ENCODE measurements at places on chromosomes 3 and 15.

GRCh38 chr3:45320986-45321385 lies 67.4 kb upstream of the LARS2 start:
- DNase-seq = no peak

- peak; percentile 13 for DNase-seq
Observed at GRCh38 chr3:194487289-194488054, 670 bp upstream of the ATP13A3 start.

DNA sequence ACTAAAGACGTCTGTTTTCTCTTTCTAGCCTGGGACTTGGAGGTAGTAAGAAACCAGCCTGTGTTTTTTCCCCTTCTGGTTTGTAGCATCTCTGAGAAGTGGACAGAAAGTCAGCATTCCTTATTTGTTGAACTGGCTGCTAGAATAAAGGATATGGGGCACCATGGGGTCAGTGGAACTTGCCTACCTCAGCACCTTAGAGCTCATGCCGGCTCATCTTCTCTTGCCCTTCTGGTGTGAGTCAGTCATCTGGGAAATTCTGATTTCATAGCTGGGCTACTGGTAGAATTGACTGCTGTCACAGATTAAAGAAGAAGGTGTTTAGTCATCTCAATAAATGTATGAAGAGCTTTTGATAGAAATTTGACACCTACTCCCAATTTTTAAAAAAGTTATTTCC lies 202.7 kb upstream of the TOPAZ1 start:
- no peak for DNase-seq

- no peak for DNase-seq
Observed at GRCh38 chr3:72414481-72415016, 433.7 kb downstream of the SHQ1 start.

DNA sequence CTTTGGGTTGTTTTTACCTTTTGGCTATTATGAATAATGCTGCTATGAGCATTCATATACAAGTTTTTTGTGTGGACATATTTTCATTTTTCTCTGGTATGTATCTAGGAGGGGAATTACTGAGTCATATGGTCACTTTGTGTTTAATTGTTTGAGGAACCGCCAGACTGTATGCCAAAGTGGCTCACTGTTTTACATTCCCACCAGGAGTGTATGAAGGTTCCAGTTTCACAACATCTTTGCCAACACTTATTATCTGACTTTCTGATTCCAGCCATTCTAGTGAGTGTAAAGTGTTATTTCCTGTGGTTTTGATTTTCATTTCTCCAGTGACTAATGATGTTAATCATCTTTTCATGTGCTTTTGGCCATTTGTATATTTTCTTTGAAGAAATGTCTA lies 51.8 kb downstream of the CMTM7 start:
- DNase-seq = no peak

GRCh38 chr3:72270072-72270681 lies 485.2 kb upstream of the PROK2 start:
- DNase-seq = no peak

DNA sequence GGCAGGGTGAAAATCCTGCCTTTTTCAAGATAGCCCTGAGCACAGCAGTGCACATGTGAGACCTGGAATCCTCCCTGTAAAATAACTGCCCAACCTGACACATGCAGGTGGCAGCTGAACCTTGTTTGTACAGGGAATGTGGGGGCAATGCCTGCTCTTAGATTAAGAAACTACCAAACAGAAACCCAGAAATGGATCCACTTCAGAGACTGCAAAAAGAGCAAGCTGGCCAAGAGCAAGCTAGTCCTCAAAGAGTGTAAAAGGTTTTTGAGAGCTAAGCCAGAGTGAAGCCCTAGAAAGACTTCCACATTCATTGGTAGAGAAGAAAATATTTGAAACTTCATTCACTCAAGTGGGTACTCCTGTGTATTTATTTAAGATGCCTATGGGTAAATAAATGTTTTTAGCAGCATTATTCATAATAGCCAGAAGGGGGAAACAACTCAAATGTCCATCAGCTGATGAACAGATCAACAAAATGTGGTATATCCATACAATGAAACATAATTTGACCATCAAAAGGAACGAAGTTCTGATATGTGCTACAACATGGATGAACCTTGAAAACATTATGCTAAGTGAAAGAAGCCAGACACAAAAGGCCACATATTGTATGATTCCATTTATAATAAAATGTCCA lies 96.0 kb upstream of the TSC22D2 start:
- no peak for DNase-seq

- no peak for DNase-seq
Observed at GRCh38 chr3:181292984-181293383, 303.4 kb upstream of the DNAJC19 start.

DNA sequence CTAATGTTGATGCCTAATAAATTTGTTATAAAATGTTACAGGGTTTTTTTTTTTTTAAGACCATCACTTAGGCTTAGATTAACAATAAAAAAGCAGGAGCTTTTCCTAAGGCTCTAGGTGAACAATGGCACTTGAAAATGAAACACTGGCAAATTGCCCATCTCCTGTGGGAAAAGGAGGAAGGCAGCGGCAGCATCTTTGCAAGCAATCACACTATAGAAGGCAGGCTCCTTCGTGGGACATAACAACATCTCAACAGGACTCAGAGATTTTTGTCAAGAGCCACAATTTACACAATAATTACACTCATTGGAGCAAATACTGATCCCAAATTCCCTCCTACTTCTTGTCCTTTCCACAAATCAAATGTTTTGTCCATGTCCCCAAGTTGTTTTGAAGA lies 646.7 kb downstream of the ROBO2 start:
- no peak for DNase-seq

DNA sequence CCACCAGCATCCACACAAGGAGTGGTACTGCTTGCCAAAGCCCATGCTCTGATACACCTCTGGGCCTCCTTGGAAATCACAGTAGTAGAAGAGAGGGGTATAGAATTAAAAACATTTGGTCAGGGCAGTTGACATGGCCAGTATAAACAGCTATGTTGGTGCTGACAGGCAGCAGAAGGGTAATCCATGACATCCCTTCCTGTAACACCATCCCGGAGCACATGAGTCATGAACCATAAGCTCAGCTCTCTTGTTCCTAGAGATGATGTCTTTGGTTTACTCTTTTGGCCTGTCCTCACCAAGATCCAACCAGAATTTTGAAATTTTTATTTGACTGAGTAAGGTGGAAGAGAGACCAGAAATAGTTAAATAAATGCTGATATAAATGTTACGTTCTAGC lies 132.6 kb upstream of the CTDSPL start:
- no peak for DNase-seq

GRCh38 chr15:45468294-45468693 lies 54.3 kb downstream of the SLC30A4 start:
- DNase-seq = no peak

DNA sequence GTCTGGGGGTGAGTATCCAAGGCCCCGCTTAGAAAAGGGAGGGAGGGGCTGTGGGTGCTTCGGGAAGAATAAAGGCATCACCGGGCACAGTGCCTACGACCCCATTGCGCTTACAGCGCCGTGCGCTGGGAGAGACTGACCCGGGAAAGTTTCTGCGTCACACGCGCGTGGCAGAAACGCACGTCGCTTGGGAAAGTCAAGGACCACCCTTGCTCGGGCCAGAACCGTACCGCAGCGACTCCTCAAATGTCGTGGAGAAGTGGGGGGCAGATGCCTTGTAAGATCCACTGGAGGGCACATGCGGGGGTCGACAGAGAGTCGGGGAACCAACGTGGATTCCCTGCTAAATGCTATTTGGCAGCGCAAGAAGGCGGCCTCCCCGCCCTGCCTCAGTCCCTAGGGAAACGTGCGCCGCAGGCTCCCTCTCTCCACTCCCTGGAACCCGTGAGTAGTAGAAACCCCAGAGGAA lies 2.4 kb downstream of the ADAMTS9 start:
- DNase-seq = no peak

DNA sequence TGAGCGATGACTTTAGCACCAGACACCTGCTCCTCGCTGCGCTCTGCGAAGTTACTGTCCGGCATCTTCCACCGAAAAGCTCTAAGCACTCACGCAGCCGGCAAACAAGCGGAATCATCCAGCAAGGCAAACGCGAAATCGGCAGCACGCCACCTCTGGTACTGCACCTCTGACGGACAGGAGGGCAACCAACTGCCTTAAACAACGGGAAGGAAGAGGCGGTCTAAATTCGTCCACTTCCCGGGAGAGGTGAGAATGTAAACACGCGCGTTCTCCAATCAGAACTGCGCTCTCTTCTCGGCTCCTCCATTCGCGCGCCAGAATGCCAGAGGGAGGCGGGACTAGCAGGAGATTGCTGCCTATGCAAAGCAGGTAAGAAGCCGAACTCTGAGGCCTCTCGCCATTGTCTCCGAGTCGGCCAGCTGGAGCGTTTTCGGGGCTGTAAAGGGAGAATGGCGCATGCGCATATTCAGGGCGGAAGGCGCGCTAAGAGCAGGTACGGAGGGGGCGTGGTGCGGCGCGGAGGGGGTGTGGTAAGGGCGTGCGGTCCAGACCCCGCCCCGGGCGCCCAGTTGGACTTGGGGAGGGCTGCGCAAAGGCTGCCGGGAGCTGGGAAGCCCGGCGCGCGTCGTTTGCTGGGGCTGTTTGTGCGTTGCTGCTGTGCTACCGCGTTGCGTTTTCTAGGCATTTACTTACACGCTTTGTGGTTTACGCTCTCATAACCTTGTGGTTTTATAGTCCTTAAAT lies at the start of the genes BTD and HACL1:
TSS of gene BTD (plus strand) at position 347 of the 747 bp plus-strand sequence. CDS start 33,695 bp downstream, outside the sequence.
TSS of gene HACL1 (minus strand) at position 171 of the 747 bp plus-strand sequence. CDS start at position 65, 106 bp downstream.
- DNase-seq = no peak

GRCh38 chr3:17938313-17938712 lies 195.9 kb upstream of the TBC1D5 start:
- DNase-seq = no peak

- DNase-seq = no peak
Observed at GRCh38 chr15:31081588-31082250, 19.8 kb downstream of the TRPM1 start.

GRCh38 chr3:99534951-99535704 lies 103.3 kb upstream of the COL8A1 start:
- DNase-seq = no peak

GRCh38 chr3:124785973-124786372 lies 55.7 kb downstream of the UMPS start:
- DNase-seq = no peak

- DNase-seq = no peak
Observed at GRCh38 chr3:4471907-4472306, 4.8 kb upstream of the SUMF1 start.

DNA sequence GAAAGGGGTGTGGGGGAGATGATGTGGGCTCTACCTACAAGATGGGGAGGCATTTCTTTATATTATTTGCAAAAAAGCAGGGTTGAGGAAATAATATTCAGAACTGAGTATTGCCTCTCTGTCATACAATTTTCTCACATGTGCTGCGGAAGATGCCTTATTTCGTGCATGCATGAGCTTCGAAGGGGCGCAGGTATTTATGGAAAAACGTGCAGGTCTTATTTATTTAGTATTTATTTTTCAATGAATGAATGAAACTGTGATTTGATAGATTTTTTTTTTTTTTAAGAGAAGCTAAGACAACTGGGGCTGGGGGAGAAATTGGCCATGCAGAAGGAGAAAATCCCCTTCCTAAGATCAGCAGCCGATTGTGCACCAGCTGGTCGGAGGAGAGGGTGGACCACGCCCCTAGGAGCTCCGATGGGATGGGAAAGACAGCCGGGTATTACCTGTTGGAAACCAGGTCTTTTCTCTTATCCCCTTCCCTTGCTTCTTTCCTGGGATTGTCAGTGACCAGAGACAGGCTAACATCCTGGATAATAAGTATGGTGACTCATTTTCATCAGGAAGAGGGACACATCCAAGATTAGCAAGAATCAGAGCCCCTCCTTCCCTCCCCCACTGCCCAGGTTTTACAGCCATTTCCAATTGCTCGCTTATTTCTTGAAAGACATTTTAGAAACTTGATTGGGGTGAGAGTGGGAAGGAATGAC lies 875 bp downstream of the GAP43 start:
- no peak for DNase-seq

DNA sequence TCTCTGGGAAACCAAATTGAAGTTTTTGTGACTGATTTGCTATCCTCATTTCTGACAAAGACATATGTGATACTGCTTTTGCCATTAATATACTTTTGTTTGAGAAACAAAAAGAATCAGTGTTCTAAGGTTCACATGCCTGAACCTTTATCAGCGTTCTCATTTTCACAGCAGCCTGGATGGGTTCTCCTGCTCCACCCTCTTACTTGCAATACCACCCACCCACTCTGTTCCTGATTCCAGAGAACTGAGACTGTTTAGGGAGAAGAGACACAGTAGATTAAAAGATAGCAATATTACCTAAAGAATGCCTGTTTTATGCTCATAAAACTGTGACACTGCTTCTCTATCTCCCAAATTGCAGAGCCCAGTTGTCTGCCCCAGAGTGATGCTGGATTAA lies 25.8 kb upstream of the ARL6 start:
- DNase-seq = no peak

GRCh38 chr3:18236726-18237125 lies 188.4 kb downstream of the SATB1 start:
- DNase-seq = no peak

DNA sequence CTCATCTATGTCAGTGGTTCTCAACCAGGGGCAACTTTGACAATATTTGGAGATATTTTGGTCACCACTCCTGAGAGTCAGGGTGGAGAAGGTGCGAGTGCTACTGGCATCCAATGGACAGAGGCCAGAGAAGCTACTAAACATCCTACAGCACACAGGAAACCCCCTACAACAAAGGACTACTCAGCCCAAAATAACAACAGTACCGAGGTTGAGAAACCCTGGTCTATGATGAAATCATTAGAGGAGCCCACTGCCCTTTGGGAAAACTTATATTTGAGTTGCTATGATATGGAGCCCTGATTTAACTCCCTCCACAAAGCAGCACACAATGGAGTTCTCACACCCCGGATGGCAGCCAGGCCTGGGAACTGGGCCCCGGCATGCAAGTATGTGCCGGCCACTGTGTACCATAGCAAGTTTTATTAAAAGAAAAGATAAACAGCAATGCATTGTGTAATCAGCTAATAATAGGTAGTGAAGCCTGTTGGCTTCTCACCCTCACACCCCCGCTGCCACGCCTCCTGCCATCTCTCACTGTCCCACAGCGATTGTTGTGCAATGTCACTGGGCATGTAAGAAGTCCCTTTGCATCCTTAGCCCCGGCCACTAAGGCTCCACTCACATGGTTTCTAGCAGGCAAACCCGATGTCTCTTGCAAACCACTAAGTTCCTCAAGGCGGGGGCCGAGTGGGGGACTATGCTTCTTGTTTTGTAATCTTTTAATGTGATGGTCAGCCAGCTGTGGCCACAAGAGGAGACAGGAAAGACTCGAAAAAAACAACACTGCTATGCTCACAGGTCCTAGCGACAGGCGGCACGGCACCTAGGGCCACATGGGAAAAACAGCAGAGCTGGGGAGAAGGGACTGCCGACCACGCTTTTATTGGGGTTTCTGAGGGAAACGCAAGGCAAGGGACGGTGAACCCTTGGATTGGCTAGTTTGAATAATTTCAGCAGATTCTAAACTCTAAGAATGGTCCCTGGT lies 110.0 kb downstream of the AQP9 start:
- no peak for DNase-seq

DNA sequence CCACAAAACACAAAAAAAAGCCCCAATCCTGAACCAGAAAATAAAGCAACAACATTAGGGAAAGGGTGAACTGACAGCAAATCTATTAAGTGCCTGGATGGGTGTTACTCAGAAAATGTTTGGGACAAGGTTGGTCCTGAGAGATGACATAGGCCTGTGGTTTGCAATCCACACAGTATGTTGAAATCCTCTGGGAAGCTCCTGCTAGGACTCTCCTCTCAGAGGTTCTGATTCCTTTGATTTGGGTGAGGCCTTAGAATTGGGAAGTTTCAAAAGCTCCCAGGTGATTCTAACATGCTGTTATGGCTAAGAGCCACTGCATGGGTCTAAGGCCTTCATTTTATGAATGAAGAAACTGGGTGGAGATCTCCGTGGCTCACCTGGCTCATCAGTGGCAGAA lies 18.4 kb downstream of the CLDN1 start:
- DNase-seq = no peak

GRCh38 chr3:107710851-107711250 lies 188.1 kb downstream of the BBX start:
- DNase-seq = no peak

Measured in NCI-H1092 (cell line).